ENCODE measurements at places on chromosomes 1 and 21. TPM values are rescaled to one million over a fixed set of nuclear protein-coding genes. Genes with fewer than 3 reads are reported as not detected.

The PODN gene
- 250 TPM for total RNA-seq

The EPHA10 gene
- 8.5 TPM for total RNA-seq

The ZBTB18 gene
- 27.6 TPM for total RNA-seq

The GGPS1 gene
- 34.5 TPM for total RNA-seq

The HRNR gene
- total RNA-seq: not detected

The PKP1 gene
- total RNA-seq: 0.09 TPM

The SPRR2D gene
- total RNA-seq: not detected

The ITLN2 gene
- total RNA-seq: not detected

The CNR2 gene
- total RNA-seq: 0.03 TPM

Data from mucosa of gallbladder (tissue), 1 donor.